ENCODE measurements at places on chromosomes 5 and 9.

DNA sequence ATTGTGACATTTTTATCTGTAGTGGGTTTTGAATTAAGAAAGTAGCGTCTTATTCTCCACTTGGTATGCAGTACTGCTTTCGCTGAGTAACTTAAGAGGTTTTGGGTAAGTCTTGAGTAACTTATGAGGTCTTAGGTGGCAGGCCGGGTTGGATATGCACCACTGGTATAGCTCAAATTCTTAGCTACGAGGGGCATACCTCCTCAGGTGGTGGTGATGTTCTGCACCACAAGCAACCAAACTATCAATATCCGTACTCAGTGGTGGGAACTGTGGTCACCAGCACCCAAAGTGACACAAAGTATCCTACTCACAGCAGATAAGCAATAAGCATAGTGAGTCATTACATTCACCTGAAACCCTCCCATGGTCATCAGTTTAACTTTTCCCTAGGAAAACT, 13.7 kb downstream of the SMC2 start:
- no peak for DNase-seq

- DNase-seq, result no peak
These were observed 347.4 kb downstream of the SH3GL2 start for GRCh38 chr9:17926246-17926645.

- DNase-seq, result no peak
These were observed 630.3 kb downstream of the ISL1 start for GRCh38 chr5:52013523-52013922.

GRCh38 chr5:39200081-39200480, 19.3 kb downstream of the FYB1 start:
- DNase-seq, result no peak

GRCh38 chr9:92769990-92770359, 5.3 kb upstream of the BICD2 start:
- no peak for DNase-seq
